ENCODE measurements at places on chromosomes 16 and 17.

- DNase-seq = no peak
Observed at GRCh38 chr17:48578616-48579470, 693 bp upstream of the HOXB4 start.

DNA sequence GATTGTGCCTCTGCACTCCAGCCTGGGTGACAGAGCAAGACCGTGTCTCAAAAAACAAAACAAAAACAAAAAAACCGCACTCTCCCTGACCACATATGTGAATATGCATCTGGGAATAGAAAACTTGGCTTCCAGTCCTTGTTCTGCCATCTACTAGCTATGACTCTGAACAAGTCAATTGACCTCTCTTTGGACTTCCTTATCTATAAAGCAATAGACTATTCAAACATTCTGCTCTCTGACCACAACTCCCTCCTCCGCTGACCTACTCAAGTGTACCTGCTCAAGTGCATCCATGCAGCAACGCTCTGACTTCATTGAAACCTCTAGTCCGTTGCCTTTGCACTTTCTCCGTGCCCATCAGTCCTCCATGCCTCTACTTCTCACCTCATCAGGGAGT lies 52.6 kb upstream of the KDM6B start:
- DNase-seq = no peak

GRCh38 chr17:82477934-82478333 lies 19.4 kb downstream of the NARF start:
- DNase-seq = no peak

- DNase-seq = no peak
Observed at GRCh38 chr17:43999024-43999423, 5.4 kb upstream of the NAGS start.

DNA sequence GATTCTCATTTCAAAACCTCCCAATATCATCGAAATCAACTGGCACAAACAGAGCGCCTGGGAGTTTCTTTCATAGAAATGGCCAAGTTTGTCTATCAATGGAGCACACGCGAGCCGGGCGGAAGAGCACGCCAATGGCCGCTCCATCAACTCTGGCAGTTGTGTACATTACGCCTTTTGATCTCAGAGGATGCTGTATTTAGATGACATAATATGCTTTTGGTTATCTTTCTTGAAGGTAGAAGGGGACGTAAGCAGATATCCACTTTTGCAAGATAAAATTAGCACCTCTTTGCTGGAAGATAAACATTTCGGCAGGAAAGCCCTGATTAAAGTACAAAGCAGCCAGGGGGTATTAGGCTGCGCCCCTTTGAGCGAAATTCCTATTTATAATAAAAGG lies 287.4 kb downstream of the IRF8 start:
- DNase-seq = no peak

DNA sequence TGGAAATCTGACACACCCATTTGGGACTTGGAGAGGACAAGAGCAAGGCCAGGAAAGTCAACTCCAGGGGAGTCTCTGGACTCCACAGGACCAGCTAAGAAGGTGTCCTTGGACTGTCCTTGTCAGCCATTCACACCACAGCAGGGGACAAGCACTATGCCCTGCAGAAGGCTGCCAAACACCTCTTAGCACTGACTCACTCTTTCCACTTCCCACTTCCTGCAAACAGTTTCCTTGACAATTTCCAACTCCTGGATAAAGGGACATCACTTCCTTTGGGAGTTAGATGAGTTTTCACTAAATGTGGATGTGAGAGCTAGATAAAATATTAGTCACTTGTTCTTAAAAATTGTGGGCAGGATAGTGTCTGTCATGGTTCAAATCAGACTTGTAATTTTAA lies 37.8 kb upstream of the BCAR1 start:
- no peak for DNase-seq

GRCh38 chr16:1651094-1651973 lies 26.7 kb upstream of the JPT2 start:
- no peak for DNase-seq

DNA sequence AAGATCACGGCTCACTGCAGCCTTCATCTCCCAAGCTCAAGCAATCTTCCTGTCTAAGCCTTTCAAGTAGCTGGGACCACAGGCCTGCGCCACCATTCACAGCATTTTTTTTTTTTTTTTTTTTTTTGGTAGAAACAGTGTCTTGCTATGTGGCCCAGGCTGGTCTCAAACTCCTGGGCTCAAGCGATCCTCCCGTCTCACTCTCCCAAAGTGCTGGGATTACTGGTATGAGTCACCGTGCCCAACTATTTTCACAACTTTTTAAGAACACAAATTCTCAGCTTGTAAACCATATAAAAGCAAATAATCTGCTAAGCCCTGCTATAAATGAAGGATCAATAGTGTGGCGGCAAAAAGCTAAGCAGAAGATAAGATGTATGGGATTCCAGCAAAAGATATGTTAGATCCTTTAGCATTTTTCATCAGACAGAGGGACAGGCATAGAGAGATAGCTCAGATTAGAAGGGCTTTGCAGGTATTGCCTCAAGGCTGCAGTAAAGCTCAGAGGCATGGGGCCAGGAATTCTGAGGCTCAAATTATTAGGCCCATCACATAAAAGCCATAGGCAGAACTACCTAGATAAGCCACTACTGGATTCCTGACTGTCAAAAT lies 55.1 kb downstream of the EMP2 start:
- DNase-seq = no peak

DNA sequence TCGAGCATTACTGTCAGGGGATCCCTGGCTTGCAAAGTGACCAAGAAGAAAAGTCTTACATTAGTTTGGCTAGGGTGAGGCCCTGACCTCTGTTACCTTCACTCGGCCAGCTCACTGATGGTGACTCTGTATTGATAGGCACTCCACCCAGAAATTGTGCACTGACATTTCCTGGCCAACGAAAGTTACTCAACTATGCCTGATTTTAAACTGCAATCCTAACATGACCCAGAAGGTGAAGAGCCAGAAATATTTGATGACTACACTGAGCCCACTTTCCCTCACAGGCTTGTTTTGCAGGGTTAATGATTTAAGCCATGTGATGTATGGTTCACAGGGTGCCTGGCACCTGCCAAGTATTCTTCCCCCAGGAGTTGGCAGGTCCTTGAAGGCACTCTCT lies 208.2 kb upstream of the MAF start:
- no peak for DNase-seq

GRCh38 chr17:40475234-40475908 lies 26.1 kb downstream of the TNS4 start:
- no peak for DNase-seq

DNA sequence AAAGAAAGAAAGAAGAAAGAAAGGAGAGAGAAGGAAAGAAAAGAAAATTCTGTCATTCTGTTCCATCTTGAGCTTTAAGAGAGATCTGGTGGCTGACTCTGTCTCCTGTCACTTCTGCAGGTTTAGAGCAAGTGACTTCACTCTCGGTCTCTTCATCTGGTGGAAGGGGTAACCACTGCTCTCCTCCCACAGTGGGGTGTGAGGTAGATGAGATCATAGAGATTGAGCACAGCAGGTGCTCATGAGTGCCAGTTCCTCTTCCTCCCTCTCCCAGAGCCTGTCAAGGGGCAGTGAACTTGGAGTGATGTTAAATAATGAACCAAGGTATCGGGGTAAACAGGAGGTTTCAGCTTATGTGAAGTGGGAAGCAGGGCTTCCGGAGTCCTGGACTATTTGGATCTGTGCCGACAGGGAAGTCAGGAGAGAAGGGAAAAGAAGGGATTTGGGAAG lies 47.7 kb downstream of the BEAN1 start:
- no peak for DNase-seq

- DNase-seq = no peak
Observed at GRCh38 chr17:78105101-78105500, 23.5 kb downstream of the TMC6 start.

DNA sequence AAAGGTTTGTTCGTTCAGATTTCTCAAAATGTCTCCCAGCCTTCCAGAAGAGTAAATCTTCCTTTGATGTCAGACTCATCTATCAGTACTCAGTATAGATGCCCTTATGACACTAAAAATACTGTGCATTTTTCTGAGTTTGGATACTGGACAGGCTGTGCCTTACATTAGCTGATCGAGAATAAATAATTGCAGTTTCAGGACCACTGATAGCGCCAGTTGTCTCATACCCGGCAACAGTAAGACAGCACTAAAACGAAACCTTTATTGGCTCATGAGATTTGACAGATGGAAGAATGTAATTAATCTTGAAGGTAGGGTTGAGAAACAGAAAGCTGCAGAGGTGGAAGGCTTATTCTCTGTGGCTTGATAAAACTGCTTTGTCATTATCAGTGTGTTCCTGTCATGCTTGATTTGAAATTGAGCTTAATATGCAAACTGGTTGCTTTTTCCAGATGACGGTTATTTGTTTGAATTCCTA lies 1.2 kb downstream of the ATP6V0A1 start:
- DNase-seq = peak; percentile 46

GRCh38 chr16:1494129-1494640 lies 1.0 kb downstream of the TELO2 start:
- peak; percentile 63 for DNase-seq

- DNase-seq = no peak
Observed at GRCh38 chr16:17106243-17106791, 364.4 kb downstream of the XYLT1 start.

DNA sequence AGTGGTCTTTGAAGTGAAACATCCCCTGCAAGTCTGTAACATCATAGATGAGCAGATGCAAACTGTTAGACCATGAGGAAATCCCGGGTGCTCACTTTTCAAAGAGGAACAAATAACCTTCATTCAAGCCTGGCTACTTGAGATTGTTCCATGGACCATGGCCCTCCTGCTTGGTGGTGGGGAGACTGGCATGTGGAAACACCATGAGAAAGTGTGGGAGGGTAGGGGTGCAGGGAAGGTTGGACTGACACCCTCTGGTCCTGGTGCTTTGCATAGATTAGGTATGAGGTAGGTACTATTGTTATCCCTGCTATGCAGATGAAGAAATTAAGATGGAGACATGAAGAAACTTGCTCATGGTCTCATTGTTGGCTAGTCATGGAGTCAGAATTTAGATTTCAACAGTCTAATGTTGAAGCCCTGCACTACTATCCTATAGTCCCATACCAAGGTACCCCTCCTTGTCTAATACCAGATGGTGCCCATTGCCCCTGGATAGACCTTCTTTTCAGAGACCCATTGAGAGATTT lies 59.0 kb downstream of the SPACA3 start:
- DNase-seq = no peak

DNA sequence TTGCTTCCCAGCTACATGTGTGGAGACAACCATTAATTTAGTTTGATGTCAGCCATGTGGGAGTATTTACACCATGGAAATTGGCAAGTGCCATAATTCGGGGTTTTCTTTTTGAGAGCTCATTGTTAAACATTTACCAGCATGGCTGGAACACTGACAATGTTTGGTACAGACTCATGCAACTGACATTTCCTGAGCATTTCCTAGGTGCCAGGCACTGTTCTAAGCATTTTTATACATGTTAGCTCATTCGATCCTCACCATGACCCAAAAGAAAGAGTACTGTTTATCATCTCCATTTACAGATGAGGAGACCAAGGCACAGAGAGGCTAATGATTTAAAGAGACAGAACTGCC lies 86.9 kb downstream of the FOXL1 start:
- no peak for DNase-seq

DNA sequence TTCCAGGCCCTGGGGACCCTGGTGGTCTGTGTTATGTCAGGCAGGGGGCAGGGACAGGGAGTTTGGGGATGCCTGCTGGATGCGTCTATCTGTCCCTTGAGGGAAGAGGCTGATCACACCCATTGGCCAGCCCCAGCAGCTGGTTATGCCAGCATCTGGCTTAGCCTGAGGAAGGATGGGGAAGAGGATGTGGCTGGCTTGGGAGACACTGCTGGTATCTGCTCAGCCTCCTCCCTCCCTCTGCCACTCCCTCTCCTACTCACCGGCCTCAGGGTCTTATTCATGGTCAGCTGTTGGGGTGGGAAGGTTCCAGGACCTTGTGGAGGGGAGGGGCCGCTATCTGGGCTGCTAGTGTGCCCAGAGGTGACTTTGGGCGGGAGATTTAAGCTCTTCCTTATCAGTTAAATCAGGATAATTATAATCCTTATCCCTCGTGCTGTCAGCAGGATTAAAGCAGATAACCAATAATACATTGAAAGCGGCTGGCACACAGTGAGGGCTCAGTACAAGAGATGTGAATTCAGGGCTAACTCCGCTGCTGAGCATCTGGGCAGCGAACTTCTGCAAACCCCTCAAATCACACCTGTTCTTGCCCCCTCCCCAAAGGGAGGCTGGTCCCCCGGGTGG lies 36.0 kb upstream of the MLKL start:
- no peak for DNase-seq

GRCh38 chr16:68289621-68290329 lies 21.0 kb downstream of the SLC7A6OS start:
- no peak for DNase-seq

GRCh38 chr17:11871773-11872172 lies 125.5 kb downstream of the ZNF18 start:
- no peak for DNase-seq

DNA sequence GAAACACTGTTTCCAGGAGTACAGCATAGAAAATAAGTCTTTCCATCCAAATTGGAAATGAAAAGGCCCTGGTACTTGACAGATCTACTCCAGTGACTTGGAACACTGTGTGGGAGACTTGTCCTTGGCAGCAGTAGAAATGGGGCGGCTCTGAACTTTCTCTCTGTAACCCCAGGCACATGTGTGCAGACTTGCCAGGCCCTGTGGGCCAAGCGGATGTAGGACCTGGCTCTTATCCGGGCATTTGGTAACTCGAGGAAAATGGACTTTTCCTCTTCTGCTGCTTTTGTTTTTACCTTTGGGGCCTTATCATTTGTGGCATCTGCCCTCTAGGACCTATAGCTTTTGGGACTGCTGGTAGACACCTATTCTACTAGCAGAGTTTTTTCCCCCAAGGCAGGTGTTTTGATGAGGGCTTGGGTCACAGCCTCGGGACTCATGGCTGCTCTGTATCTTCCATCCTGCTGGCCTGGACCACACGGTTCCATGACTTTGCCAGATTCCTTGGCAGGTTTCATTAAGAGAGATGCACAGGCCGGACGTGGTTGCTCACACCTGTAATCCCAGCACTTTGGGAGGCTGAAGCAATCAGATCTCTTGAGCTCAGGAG lies 43.5 kb downstream of the SMPD3 start:
- DNase-seq = no peak

DNA sequence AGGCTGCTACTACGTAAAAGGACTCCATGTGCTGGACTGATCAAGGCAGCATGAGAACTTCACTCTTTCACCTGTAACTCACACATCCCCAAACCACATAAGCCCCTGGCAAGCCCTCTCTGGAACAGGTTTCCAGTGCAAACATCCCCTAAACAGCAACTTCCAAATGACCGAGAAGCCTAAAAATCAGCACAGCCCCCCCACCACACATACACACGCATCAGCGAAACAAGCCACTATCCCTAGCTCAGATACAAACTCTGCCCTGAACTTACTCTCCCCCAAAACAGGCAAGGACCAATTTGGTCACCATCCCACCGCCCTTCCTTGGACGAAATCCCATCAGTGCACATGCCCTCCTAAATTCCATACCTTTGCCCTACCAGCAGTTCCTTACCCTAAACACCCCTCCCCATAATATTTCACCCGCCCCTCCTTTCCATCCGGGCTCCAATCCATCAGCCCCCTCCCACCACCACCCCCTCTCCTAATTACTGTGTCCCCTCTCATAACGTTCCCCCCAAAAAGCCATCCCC lies 735 bp downstream of the LSM12 start:
- no peak for DNase-seq

- peak; percentile 60 for DNase-seq
Observed at GRCh38 chr16:14501331-14502255, 128.5 kb downstream of the PARN start.

GRCh38 chr17:66359351-66359750 lies 56.9 kb downstream of the PRKCA start:
- no peak for DNase-seq

All from cerebellar cortex (tissue), 1 donor.